ENCODE measurements at places on chromosomes 7 and 10.
A peak's percentile ranks its signal among the peaks of the same experiment; 100 is the strongest.

DNA sequence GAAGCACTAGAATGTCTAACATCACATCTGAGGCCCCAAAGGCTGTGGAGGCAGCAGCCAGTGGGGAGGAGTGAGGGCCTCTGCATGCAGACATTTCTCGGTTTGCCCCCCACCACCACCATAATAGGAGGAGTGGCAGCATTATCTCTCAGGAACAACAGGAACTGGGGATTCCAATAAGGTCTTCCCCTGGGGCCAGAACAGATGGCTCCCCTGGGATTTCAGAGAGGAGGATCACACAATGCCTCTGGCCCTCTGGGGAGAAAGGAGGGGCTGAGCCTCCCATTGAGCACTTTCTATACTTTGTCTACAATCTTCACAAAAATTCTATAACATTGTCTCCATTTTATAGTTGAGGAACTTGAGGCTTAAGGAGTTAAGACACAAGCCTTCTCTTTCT is 61.1 kb downstream of the GRID1 start:
- no peak for DNase-seq

DNA sequence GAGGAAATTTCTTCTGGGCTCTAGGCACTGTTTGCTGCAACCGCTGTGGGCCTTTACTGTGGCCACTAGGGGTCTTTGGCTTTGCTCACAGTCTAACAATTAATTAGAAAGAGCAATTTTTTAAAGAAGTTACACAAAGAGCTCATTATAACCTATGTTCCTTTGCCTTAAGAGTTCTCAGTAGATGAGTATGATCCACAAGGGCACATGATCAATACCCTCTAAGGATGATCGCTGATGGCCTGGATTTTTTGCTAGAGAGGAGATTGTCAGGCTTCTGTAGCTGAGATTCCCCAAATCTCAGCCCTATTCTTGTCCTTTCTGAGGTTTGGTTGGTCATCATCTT is 80.8 kb upstream of the RHOBTB1 start:
- peak; percentile 14 for DNase-seq

- DNase-seq: no peak
Measured at GRCh38 chr7:98322331-98323270, 41.1 kb downstream of the BRI3 start.

GRCh38 chr7:42395607-42396006 is 158.6 kb upstream of the GLI3 start:
- no peak for DNase-seq

DNA sequence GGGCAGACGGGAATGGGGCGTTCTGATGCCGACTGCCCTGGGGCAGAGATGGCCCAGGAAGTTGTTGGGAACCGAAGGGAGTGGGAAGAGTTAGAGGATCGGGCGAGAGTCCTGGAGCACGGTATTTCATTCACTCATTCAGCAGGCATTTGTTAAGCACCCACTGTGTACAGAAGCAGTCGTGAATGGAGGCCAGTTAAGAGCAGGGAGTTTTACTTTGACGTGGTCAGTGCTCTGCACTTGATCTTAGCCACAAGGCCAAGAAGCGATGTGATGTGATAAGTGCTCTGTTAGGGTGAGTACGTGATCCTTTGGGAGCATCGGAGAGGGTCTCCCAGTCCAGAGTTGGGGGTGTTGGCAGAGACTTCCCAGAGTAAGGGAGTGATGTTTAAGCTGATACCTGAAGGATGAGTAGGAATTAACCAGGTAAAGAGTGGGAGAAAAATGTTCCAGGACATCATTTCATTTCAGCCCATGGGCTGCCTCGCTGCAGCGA is 890 bp downstream of the ZFYVE27 start:
- DNase-seq: no peak

DNA sequence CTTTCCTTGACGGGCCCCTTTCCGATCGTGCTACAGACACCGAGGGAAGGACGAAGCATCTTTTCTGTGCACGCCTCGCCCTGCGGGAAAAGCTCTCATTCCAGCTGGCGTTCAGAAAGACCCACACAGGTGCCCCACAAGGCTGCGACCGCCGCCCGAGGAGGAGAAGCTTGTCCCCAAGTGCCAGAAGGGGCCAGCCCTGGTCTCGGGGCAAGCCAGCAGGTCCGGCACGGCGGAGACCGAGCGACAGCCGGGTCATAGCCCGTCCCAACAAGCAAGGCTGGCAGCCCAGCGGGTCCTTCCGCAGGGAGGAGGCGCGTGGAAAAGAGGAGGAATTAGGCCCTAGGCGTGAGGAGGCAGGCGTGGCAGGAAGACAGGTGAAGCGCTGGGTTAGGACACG is 62.7 kb downstream of the TNRC18 start:
- DNase-seq: no peak

DNA sequence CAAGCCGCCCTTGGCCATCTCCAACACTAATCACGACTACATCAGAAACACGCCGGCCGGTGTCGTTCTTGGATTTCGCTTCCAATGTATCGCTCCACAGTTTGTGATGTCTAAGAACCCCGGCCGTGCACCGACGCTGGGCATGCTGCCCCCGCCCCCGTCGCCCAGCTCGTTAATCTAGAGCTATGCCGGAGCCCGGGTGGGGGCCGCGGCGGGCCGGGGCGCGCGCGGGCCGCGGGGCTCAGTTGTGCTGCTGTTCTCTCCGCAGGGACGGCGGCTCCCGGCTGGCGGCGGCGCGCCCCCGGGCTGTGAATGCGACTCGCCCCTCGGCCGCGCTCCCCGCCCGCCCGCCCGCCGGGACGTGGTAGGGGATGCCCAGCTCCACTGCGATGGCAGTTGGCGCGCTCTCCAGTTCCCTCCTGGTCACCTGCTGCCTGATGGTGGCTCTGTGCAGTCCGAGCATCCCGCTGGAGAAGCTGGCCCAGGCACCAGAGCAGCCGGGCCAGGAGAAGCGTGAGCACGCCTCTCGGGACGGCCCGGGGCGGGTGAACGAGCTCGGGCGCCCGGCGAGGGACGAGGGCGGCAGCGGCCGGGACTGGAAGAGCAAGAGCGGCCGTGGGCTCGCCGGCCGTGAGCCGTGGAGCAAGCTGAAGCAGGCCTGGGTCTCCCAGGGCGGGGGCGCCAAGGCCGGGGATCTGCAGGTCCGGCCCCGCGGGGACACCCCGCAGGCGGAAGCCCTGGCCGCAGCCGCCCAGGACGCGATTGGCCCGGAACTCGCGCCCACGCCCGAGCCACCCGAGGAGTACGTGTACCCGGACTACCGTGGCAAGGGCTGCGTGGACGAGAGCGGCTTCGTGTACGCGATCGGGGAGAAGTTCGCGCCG is 1.9 kb downstream of the VWC2 start:
- no peak for DNase-seq

GRCh38 chr7:93055543-93056107 is 62.2 kb downstream of the SAMD9 start:
- DNase-seq: peak; percentile 55

DNA sequence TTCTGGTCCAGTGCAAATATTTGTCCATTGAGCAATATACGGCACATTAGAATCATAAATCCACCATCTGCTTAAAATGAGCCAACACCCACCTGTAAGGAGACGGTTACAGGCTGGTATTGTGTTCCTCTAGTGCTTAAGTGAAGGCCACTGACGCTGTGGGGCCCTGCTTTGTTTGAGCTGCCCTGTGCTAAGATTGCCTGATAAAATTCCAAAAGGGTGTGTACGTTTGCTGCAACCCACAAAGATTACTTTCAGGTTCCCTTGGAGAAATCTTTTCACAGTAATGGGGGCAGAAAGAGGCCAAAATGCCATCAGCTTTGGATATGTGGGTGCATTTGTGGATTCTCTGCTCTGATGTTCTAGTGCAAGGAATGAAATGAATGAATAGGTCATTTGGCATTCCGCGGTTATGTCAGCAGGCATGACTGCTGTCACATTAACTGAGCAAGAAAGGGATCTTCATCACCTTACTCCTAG is 34.4 kb downstream of the AGR3 start:
- DNase-seq: peak; percentile 38

- DNase-seq: no peak
Measured at GRCh38 chr7:96786261-96786997, 76.8 kb upstream of the SEM1 start.

DNA sequence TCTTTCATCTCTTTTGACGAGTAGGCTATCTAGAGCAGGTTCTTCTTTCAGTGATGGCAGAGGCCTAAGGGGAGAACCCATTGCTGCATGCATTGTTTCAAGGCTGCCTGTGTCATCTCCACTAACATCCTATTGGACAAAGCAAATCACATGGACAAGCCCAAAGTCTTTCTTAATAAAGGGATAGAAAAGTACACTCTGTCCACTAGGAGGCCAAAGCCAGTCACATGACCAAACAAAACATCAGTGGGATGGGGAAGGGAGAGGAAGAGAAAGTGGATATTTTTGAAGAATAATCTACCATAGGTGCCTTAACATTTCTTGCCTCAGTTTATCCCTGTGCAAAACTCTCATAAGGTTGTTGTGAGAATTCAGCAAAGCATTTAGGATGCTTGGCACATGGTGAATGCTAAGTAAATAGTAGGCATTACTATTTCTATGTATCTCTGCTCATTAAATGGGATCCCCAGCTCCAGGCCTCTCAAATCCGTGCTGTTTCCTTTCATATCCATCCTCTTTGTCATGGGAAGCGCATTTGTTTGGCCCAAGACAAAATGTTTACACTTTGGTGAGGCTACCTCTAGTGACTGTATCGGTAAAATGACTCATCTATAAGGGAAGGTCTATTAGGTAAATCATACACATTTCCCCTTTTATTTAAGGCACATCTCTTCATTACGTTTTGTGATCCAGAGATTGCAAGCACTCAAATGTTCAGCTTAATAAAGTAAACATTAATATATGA is 16.7 kb upstream of the CADPS2 start:
- peak; percentile 1 for DNase-seq

DNA sequence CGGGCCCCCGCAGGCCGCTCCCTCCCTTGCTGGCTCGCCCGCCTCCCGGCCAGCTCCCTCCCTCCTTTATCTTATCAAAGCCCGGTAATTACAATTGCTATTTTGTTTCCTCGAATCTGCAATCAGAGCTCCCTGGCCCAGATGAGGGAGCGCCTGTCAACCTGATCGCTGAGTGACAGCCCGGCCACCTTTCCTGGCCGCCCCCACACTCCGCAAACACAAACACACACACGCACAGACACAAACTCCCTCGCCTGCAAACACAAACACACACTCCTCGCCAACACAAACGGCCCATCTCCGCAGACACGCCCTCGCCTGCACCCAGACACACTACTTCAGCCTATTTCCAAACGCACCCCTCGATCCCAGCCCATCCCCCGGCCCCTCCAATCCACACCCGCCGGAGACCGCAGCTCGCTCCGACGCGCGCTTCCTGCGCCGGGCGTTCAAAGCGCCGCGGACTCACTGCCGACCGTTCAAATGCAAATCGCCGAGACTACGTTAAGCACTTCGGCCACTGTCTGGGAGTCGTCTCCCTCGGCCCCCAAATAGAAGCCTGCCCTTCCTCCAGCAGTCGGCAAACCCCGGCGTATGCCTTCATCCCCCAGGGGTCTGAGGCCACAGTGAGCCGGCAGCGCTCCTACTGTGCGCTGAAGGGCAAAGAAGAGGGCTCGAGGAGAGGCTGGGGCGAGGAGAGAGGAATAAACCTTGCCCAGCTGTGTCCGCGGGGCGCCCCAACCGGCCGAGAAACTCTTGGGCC is 3.0 kb upstream of the FGF8 start:
- peak; percentile 10 for DNase-seq

- no peak for DNase-seq
Measured at GRCh38 chr10:13943735-13944398, 357.1 kb downstream of the PRPF18 start.

- no peak for DNase-seq
Measured at GRCh38 chr7:129122078-129122750, 22.3 kb upstream of the TSPAN33 start.

- DNase-seq: peak; percentile 81
Measured at GRCh38 chr10:75209921-75210281, 695 bp upstream of the VDAC2 start.

DNA sequence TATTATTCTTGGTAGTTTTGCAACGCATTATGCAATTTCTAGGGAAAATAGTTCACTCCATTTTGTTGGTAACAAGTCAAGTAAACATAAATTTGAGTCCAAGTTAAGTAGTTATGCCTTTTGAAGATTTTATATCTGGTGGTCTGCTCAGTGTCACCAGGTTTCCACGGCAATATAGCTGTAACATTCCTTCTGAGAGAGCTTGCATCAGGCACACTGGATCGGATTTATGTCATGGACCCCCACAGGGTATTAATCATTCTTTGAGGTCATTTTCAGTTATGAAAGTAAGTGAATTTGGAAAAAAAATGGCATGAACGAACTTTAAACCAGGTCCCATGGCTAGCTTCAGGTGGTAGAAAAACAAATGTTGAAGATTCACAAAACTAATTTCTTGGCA is 136.3 kb downstream of the POLR1F start:
- DNase-seq: peak; percentile 15

DNA sequence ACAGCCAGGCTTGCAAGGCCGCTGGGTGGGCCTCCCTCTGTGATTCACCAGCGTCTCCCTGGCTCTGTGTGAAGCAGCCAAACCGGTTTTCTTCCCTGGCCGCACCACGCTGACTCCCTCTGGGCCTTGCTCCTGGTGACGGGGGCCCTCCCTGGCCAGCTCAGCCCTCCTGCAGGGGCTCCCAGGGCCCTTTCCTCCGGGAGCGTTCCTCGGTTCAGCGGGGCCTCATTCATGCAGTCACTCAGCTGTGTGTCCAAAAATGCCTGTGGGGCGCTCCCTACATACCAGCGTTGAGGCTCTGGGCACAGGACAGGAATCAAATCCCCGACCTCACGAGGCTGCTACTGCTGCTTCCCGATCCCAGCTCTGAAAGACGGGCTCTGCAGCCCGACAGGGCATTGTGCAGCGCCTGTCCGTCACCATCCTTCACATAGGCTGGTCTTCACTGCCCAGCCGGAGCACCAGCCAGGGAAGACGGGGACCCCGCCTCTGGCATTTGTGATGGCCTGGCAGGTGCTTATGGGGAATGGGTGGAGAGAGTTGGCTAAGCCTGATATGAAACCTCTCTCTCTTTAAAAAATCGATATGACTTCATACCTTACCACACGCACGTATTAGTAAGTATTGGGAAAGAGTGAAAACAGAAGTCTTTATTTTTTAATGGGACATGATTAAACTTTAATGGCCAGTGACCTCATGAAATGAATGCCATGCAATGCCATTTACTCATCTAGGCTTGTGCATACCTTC is 110.0 kb upstream of the SHH start:
- no peak for DNase-seq

GRCh38 chr10:55629793-55630490 is 731.1 kb downstream of the ZWINT start:
- DNase-seq: peak; percentile 42

DNA sequence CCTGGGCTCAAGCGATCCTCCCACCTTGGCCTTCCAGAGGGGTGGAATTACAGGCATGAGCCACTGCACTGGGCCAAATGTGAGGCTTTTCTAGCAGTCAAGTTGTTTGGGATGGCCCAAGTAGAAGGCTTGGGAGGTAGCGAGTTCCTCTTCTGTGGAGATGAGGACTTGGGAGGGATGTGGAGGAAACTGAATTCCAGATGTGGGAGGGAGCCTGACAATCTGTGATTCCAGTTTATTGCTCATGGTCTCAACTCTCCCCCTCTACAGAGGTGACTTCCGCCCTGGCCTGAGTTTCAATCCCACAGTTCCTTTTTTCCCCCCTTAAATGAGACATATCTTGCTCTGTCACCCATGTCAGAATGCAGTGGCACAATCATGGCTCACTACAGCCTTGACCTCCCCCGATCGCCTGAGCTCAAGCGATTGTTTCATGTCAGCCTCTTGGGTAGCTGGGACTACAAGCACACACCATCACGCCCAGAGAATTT is 3.4 kb downstream of the STYXL1 start:
- no peak for DNase-seq
